ENCODE measurements at places on chromosomes 3 and 15.

DNA sequence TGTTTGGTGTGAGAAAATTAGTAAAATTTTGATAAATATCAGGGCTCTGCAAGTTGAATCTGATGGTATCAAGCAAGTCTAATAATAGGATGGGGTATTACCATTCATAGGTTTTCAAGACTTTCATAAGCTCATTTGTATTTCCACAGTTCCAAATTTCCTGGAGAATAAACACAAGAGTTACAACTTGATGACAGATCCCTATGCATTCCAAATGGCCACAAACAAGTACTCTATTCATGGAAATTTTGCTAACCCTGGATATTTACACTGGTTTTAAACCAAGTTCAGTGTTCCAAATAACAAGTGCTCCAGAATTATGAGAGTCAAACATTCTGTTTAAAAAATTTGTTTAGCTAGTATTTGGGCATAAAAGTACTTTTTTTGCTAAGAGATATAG is 75.0 kb upstream of the CNTN6 start:
- DNase-seq: no peak

- DNase-seq: no peak
Observed at GRCh38 chr3:98552232-98553020, 20.6 kb downstream of the GPR15 start.

GRCh38 chr3:53274938-53275605 is 19.2 kb upstream of the TKT start:
- no peak for DNase-seq

DNA sequence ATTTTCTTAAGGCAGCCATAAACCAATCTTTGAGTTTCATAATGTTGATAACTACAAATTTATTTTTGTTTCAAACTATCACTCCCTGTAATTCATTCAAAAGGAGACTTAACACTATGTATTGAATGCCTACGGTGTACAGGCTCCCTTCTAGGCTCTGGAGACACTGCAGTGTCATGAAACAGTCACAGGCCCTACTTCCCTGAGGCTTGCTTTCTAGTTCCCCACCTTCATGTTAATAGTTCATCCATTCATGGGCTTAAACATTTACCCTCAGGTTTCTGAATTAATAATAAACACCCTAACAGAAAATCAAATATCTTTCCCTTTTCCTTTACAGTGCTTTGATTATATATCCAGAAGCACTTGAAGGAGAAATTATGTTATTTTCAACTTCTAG is 168.7 kb downstream of the CHL1 start:
- no peak for DNase-seq

DNA sequence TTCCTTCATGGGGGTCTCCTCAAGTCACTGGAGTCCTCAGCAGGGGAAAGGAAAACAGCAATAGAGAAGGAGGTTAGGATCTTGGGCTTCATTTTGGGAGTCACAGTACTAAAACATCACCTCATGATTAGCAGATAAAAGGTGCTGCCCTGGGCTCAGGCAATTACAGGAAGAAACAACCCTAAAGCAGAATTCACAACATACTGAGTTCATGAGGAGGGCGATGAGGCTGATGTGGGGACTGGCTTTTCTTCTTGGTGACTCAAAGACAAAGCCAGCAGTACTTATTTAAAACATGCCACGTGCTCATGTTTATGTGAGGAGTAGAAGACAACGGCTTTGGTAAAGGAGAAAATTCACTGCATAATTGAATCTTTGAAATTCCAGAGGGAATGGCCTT is 822.3 kb upstream of the CFAP20DC start:
- DNase-seq: no peak

- no peak for DNase-seq
Observed at GRCh38 chr3:9884555-9885165, 4.6 kb upstream of the CIDEC start.

DNA sequence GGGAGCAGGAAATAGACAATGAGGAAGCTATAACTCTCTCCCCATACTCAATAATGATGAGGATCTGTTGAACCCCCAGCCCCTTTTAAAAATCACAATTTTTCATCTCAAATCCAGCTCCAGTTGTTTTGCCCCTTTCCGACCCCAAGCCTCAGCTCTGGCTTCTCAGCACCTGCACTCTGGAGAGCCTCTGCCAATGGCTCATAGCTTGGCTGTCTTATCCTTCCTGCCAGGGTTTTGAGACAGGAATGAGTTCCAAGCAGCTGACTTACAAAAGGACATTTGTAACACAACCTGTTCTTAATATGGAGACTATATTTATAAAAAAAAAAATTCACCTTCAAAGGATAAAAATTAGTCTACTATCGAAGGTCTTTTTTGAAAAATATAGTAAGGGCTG is 105.9 kb upstream of the NEDD4 start:
- DNase-seq: no peak

GRCh38 chr3:132255041-132255745 is 62.0 kb upstream of the ACP3 start:
- DNase-seq: no peak

DNA sequence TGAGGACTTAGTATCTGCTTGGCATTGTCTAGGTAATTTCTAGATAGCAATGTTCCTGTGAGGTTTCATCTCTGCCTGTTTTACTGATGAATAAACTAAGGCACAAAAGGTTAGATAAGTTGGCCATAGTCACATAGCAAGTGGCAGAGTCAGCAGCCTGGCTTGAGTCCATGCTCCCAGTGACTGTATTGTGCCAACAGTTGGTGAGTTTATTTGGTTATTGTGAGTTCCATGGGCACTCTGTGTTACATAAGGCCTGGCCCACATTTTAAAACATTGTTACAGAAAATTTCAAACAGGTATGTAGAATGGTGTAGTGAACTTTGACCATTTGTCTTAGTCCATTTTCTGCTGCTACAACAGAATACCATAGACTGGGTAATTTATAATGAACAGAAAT is 15.2 kb downstream of the MCM2 start:
- no peak for DNase-seq

DNA sequence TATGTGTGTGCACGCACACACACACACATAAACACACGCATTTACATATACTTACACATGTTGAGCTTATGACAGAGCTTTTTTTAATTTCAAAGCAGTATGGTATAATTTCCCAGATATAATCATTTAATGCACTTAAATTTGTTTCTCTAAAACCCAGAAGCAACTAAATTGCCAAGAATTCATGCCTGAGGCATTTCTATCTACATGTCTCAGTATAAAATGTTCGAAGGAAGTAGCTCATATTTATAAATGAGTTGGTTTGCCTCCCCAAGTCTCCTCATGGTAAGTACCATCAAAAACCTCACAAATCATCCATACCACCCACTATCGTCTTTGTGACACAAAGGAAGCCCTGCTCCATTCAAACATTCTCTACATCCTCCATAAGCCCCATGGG is 130.6 kb downstream of the RPL22L1 start:
- no peak for DNase-seq

GRCh38 chr3:27633224-27633545 is 88.9 kb downstream of the EOMES start:
- no peak for DNase-seq

DNA sequence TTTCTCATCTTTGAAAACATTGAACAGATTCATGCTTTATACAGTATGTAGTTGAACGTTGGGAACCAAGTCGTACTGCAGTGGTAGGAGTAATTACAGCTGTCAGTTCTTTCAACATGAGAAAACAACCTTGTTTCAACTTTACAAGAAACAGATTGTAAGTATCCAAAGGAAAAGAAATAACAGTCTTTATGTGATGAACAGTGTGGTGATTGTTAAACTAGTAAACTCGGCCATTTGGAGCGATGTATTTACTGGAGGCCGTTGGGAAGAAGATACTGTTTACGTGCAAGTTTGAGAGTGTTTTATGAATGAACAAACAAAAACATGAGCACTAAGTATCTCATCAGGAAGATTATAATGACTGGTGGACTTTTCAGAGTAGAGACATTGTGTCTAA is 48.4 kb downstream of the EPHA3 start:
- DNase-seq: no peak

- no peak for DNase-seq
Observed at GRCh38 chr3:126883241-126883640, 99.7 kb upstream of the PLXNA1 start.

GRCh38 chr3:49236226-49236625 is 40.8 kb downstream of the C3orf62 start:
- no peak for DNase-seq

- peak; percentile 1 for DNase-seq
Observed at GRCh38 chr15:35545316-35545823, 595 bp downstream of the DPH6 start.

DNA sequence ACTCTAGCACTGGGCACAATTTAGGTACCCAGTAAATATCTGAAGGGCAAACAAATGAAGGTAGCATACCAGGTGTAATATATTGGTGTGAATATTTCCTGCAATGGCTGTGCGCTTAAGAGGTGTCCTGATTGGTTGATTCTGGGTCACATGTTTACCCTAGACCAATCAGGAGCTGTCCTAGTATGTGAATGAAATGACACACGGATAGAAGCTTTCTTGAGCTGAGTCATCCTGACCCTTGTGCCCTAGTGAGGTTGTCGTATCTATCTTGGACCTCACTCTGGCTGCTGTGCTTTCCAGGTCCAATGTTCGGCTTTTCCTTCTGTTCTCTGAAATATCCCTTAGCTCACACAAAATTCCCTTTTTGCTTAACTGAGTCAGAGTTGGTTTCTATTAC is 58.1 kb upstream of the FOXP1 start:
- no peak for DNase-seq

DNA sequence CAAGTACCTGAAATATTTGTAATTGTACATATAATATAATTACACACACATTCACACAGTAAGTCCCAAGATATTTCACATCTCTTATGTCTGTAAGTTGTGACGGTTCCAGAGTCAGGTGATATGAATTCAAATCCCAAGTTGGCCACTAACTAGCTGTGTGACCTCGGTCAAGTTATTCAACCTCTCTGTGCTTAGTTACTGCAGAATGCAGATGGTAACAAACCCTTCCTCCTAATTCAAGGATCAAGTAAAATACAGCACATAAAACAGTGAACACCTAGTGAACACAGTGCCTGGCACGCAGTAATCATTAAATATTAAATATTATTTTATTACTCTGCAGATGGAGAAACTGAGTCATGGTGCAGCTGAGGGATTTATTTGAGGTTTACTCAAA is 6.9 kb downstream of the PRICKLE2 start:
- DNase-seq: no peak

DNA sequence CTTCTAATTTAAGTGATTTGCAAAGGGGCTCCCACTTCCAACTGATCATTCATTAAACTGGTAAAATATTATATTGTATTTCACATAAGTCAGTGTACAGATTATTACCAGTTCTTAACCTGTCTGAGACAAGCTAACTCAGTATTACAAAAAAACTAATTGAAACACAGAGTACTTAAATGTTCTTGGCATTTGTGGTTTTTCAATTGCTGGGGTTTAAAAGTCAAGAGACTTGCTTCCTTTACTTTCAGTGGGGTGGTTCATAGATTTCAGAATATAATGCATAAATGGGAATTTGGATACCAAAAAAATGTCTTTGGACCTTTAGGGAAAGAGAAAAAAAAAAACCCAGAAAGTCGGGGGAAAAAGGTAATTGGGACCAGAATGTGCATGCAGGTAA is 85.0 kb downstream of the ATP10A start:
- DNase-seq: no peak

GRCh38 chr3:46903341-46904302 is 26.1 kb downstream of the PTH1R start:
- no peak for DNase-seq

DNA sequence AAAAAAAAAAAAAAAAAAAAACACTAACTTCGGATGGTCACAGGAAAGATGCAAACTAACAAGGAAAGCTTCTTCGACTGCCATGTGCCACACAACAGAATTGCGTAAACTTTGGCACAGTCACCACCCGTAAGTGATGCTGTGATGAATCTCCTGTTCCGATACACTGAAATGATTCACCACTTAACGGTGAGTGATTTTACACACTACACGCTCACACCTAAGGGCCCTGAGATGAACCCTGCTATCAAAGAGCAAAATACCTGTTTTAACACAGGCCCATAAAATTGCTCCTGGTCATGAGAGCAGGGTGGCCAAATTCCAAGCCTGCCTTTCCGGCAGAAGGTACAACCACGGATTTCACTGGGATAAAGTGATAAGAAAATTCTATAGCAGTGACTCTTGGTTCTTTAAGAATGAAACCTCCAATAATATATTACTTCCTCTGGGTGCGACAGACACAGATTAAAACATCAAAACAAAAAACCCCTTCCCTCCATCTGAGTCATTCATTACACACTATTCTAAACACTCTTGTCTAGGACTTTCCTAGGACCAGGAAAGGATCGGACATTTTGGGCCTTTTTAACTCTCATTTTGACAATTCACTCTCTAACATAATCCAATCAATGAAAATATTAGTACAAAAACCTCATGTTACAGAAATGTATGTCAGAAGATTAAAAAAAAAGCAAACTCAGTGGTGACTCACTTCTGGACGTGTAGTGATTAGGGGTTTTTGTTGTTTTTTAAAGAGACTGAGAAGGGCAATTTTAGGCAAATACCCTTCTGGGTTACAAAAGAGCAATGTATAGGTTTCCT is 28.3 kb downstream of the LRIG1 start:
- DNase-seq: no peak

GRCh38 chr15:57746786-57747185 is 40.3 kb downstream of the POLR2M start:
- no peak for DNase-seq

DNA sequence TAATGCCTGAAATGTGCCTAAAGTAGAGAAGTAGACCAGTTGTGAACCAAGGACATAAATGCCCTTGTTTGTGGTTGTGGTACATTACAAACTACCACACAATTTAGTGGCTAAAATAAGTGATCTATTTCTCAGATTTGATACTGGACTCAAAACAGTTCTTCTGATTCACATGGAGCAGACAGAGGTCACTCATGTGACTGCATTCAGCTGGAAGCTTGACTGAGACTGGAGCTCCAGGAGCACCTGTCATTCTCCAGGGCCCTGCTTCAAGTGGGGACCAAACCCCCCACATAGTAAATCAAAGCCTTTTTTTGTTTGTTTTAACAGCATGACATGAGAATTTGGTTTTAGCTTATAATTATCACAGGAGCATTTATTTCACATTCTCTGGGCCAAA is 301.2 kb downstream of the OXSM start:
- DNase-seq: no peak
